ENCODE measurements at places on chromosomes 7 and 10.

DNA sequence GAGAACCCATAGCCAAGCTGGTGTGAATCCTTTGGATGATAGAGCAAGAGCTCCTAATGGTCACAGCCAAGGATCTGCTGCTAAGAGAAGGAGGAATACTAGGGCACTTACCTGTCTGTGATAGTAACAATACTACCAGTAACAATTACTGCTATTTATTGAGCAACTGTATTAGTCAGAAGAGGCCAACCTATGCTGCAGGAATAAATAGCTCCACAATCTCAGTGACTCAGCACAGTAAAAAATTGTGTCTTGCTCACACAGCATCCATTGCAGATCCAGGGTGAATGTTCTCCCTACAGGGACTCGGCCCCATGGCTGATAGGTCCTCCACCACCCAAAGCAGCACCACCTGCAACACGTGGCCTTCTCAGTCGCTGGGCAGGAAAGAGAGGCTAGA is 257.6 kb upstream of the ZMIZ1 start:
- no peak for DNase-seq

GRCh38 chr10:132306343-132306685 is 1.4 kb downstream of the STK32C start:
- no peak for DNase-seq

- peak; percentile 74 for DNase-seq
These were observed 12.0 kb downstream of the LSM8 start for GRCh38 chr7:118195837-118196474.

- DNase-seq, result no peak
These were observed 251.4 kb downstream of the MAD1L1 start for GRCh38 chr7:1981201-1981877.

DNA sequence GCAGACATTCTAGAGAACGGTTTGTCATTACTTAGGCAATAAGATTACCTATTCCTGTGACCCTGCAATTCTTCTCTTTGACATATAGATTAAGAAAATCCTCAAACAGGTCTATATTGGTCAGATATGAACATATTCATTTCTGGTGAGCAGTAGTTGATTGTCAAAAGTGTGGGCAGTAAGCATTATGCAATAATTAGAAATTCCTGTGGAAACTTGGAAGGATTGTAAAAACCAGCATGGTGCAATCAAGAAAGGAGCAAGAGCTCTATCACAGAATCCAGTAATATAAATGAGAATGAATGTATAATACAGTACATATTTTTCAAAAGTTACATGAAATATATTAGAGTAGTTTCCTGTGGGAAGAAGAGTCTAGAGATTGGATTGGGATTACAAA is 406.5 kb downstream of the SUGCT start:
- no peak for DNase-seq

DNA sequence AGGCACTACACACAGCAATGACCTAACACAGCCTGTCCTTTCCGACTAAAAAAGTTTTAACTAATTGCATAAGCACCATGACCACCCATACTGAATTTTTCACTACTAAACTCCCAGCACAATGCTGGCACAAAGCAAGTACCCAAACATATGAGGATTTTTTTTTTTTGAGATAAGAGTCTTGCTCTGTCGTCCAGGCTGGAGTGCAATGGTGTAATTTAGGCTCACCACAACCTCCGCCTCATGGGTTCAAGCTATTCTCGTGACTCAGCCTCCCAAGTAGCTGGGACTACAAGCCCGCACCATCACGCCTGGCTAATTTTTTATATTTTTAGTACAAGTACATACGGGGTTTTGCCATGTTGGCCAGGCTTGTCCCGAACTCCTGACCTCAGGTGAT is 5.1 kb downstream of the UBE2H start:
- no peak for DNase-seq

DNA sequence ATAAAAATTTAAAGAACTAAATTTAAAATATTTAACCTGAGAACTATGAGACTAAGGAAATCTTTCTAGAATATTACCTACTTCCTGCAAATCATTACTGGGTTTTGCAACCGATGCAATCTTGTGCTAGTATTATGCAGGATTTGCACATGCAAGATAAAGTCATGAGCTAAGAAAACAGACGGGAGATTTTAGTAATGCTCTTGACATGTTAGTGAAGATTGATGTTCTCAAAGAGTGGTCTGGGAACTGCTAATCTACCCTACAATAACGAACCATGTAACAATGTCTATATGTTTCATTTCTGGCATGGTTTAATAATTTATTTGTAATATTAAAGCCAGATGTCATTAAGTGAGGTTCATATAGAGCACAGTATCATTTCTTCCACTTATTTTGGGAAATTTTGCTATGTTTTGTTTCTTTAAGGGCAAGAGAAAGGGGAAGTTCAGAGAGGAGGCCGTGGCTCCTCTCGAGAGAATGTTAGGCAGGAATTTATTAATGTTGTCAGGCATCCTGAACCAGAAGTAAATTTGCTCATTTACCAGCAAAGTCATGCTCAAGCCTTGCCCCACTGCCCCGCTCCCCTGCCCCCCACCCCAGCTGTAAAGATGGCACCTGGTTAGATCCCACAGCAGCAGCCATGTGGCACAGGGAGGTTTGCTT is 22.8 kb downstream of the LRRC17 start:
- no peak for DNase-seq

GRCh38 chr7:1460821-1461645 is 1.8 kb upstream of the MICALL2 start:
- no peak for DNase-seq

Measured in LNCaP clone FGC (cell line).